Thymus (tissue), 14 donors: ENCODE measurements at places on chromosomes 11 and 22. TPM values are rescaled to one million over a fixed set of nuclear protein-coding genes. Genes with fewer than 3 reads are reported as not detected.

Gene FGF4
- 0.09 TPM for total RNA-seq

GRCh38 chr11:13674799-13675509 lies 6.5 kb downstream of the FAR1 start:
- H3K27ac ChIP-seq, result no peak overlapping the region
- H3K27me3 ChIP-seq, result no peaks in the 10 kb centered on the region
- peaks cover 2% of the 10 kb centered on the region for H3K4me1 ChIP-seq
- DNase-seq, result no peak
- no peaks in the 10 kb centered on the region for H3K36me3 ChIP-seq
- no peak overlapping the region for H3K4me3 ChIP-seq

- H3K4me1 ChIP-seq, result no peaks in the 10 kb centered on the region
- H3K36me3 ChIP-seq, result no peaks in the 10 kb centered on the region
- no peak overlapping the region for H3K27ac ChIP-seq
- no peaks in the 10 kb centered on the region for H3K27me3 ChIP-seq
- DNase-seq, result no peak
Observed at GRCh38 chr22:47124961-47125360, 362.5 kb downstream of the TBC1D22A start.

Gene CD248
- 3.0 TPM for total RNA-seq

Gene CECR2
- total RNA-seq, result 0.42 TPM

- no peaks in the 10 kb centered on the region for H3K4me1 ChIP-seq
- H3K36me3 ChIP-seq, result no peaks in the 10 kb centered on the region
- no peaks in the 10 kb centered on the region for H3K27me3 ChIP-seq
- no peak overlapping the region for H3K4me3 ChIP-seq
Observed at GRCh38 chr22:49328630-49329405, 498.9 kb downstream of the BRD1 start.

Gene ZBTB16
- total RNA-seq, result 5.7 TPM

DNA sequence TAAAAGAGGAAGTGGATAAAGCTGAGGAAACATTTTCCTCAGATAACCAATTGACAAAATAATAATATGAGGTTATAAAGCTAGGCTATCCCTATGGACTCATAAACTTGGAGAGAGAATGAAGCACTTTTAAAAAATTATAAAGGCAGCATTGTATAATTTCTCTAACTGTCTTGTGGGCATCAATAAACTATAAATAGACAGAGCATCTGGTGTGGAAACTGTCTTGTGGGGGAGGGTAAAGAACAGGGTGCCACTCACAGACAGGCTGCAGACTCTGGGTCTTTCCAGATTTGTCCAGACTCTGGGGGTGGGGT lies 333.5 kb downstream of the BUD13 start:
- DNase-seq, result no peak
- H3K4me3 ChIP-seq, result no peak overlapping the region
- no peaks in the 10 kb centered on the region for H3K4me1 ChIP-seq
- H3K27me3 ChIP-seq, result no peaks in the 10 kb centered on the region
- no peaks in the 10 kb centered on the region for H3K36me3 ChIP-seq

- H3K4me1 ChIP-seq, result no peaks in the 10 kb centered on the region
- no peak overlapping the region for H3K4me3 ChIP-seq
- no peak for DNase-seq
- no peaks in the 10 kb centered on the region for H3K27me3 ChIP-seq
- H3K36me3 ChIP-seq, result no peaks in the 10 kb centered on the region
Observed at GRCh38 chr11:32671051-32671450, 87.4 kb downstream of the EIF3M start.

DNA sequence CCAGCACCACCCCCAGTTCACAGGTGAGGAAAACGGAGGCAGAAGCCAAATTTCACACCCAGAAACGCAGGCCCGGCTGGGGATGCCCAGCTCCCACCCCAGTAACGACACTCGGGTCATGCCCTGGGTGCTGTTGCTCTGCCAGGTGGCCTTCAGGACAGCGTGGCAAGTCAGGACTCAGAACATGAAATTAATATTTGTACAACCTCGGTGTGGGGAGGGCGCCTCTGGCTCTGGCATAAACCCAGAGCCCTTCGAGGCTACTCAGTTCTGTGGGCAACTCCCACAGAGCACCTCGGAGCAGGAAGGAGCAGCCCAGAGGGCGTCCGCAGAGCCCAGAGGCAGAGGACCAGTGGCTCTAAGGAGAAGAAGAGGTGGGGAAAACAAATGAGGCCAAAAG lies 71.6 kb downstream of the CELSR1 start:
- DNase-seq, result no peak
- H3K4me3 ChIP-seq, result no peak overlapping the region
- H3K27ac ChIP-seq, result no peak overlapping the region
- H3K27me3 ChIP-seq, result peaks cover 16% of the 10 kb centered on the region
- H3K4me1 ChIP-seq, result peaks cover 5% of the 10 kb centered on the region
- H3K36me3 ChIP-seq, result no peaks in the 10 kb centered on the region

Gene TREH
- total RNA-seq, result not detected

Gene LSP1
- 179 TPM for total RNA-seq

DNA sequence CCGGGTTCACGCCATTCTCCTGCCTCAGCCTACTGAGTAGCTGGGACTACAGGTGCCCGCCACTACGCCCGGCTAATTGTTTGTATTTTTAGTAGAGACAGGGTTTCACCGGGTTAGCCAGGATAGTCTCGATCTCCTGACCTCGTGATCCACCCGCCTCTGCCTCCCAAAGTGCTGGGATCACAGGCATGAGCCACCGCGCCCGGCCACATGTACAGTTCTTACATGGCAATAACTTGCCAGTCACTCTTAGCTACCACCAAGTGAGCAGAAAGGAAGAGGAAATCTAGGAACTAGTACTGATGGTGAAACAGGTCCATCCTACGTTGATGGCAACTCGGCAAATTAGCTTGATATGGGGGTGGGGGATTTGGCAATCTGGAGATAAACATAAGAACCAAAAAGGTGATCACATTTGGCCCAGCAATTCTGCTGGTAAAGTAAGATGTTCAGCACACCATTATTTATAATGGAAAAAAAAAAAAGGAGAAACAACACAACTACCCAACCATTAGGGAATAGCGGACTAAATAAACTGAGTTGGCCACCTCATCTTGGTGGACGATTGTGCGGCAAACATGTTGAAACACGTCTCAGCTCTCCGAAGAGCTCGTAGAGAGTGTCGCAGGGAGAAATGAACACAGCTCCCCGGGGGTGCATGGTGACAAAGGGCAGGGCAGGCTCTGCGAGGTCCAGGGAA lies 5.3 kb downstream of the NLRP6 start:
- H3K27ac ChIP-seq, result peak overlapping the region; percentile 52
- H3K27me3 ChIP-seq, result peaks cover 72% of the 10 kb centered on the region
- H3K4me1 ChIP-seq, result peaks cover 2% of the 10 kb centered on the region
- H3K36me3 ChIP-seq, result no peaks in the 10 kb centered on the region

Gene DMC1
- total RNA-seq, result 14.7 TPM

DNA sequence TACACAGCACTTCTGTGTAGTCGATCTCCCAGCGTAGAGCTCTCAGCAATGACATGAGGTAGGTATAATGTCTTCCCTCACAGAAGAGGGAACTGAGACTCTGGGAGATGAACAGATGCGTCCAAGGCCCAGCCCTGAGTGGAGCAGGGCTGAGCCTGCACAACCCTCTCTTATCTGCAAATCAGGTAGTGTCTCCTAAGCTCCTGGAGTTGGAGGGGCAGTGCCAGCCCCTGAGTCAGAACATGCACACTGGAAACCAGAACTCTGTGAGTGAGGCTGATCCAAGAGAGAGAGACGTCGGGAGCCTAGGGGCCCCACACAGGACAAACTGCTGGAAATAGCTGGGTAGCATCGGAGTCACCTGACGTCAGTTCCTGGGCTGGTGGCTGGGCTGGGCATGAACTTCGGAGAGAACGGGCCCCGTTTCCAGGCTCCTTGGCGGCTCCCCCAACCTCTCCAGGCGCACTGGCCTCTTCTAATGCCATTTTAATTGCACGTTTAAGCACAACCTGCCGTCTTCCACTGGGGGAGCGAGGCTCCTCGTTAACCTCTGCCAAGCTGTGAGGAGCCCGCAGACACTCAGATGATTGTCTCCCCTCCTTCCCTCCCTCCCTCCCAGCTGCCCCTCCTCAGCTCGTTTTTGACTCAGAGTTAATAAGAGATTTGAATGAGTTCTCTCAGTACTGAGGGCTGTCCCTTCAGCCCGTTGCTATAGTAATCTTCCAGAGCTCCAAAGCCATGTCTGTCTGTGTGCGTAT lies 191.2 kb upstream of the TBCEL start:
- H3K4me3 ChIP-seq, result no peak overlapping the region
- H3K27me3 ChIP-seq, result no peaks in the 10 kb centered on the region
- H3K36me3 ChIP-seq, result no peaks in the 10 kb centered on the region
- H3K4me1 ChIP-seq, result no peaks in the 10 kb centered on the region
- DNase-seq, result no peak

- no peak overlapping the region for H3K27ac ChIP-seq
- no peaks in the 10 kb centered on the region for H3K4me1 ChIP-seq
- H3K36me3 ChIP-seq, result peaks cover 32% of the 10 kb centered on the region
- H3K27me3 ChIP-seq, result no peaks in the 10 kb centered on the region
Observed at GRCh38 chr11:117278347-117278746, 12.8 kb upstream of the BACE1-AS start.

DNA sequence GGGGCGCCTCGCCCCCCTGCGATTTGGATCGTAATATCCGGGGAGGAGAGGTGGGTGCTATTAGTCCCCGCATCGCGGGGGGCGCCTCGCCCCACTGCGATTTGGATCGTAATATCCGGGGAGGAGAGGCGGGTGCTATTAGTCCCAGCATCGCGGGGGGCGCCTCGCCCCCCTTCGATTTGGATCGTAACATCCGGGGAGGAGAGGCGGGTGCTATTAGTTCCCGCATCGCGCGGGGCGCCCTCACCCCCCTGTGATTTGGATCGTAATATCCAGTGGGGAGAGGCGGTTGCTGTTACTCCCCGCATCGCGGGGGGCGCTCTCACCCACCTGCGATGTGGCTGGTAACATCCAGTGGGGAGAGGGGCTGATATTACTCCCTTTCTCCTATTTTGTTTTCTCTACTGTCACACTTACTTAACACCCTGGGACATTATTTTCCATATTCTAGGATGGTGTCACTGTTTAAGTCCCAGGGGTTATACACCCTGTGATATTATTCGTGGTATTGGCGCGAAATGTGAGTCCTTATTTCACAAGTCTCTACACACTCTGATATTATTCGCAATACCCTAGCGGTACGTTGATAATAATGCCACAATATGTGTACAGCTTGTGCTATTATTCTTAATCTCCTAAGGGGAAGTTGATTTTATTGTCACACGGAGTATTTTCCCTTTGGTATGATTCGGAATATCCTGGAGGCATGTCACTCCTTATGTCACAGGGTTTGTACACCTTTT lies 57.8 kb upstream of the ALDH3B2 start:
- H3K36me3 ChIP-seq, result no peaks in the 10 kb centered on the region
- DNase-seq, result no peak
- H3K27ac ChIP-seq, result no peak overlapping the region
- H3K4me3 ChIP-seq, result no peak overlapping the region
- H3K27me3 ChIP-seq, result peaks cover 9% of the 10 kb centered on the region

- H3K27ac ChIP-seq, result no peak overlapping the region
- H3K4me3 ChIP-seq, result no peak overlapping the region
- no peaks in the 10 kb centered on the region for H3K27me3 ChIP-seq
- H3K36me3 ChIP-seq, result no peaks in the 10 kb centered on the region
- no peak for DNase-seq
- peaks cover 33% of the 10 kb centered on the region for H3K4me1 ChIP-seq
Observed at GRCh38 chr11:112518371-112518770, 257.7 kb upstream of the PLET1 start.

DNA sequence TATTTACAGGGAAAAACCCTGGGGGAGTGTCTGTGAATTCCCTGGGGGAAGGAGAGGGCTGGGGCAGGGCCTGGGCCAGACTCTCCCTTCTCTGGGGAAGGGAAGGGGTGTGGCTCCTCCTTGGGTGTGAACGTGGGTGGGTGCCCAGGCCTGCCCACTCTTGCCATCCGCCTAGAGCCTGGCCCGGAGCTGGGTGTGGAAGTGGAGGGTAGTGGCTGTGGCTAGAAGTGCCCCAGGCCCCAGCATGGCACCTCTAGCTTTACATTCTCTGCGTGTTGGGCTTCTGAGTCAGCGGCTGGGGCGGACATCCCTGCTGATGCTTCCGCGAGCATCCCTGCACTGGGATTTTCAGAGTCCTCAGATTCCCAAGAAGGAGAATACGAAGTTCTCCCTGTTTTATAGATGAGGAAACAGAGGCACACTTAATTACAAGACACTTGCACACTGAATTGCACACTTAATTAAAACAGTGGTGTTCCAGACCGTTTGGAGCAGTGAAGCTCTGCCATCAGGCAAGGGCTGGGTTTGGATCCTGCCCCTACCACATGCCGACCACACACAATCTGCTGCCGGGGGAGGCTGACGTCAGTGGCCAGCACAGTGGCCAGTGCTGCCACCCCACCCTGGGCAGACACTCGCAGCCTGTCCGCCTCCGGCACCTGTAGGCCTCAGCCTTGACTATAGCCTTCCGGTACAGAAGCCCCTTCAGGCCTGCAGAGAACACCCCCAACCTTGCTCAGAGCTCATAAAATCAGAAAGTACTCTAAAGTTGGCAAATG lies 7.6 kb downstream of the BAD start:
- no peak overlapping the region for H3K27ac ChIP-seq
- no peak for DNase-seq
- no peaks in the 10 kb centered on the region for H3K27me3 ChIP-seq
- no peak overlapping the region for H3K4me3 ChIP-seq
- H3K36me3 ChIP-seq, result peaks cover 34% of the 10 kb centered on the region

Gene LRRC56
- 0.47 TPM for total RNA-seq

- no peak overlapping the region for H3K4me3 ChIP-seq
- H3K27ac ChIP-seq, result no peak overlapping the region
- DNase-seq, result no peak
- H3K27me3 ChIP-seq, result no peaks in the 10 kb centered on the region
- no peaks in the 10 kb centered on the region for H3K36me3 ChIP-seq
Observed at GRCh38 chr11:20547411-20547810, 52.0 kb upstream of the SLC6A5 start.

GRCh38 chr11:8679006-8679405 lies 3.5 kb downstream of the TRIM66 start:
- peaks cover 10% of the 10 kb centered on the region for H3K4me1 ChIP-seq
- H3K4me3 ChIP-seq, result no peak overlapping the region
- no peaks in the 10 kb centered on the region for H3K27me3 ChIP-seq
- no peak for DNase-seq

Gene CD3D
- 1,261 TPM for total RNA-seq

Gene TRIM29
- 19.4 TPM for total RNA-seq

GRCh38 chr11:94557992-94558391 lies 9.2 kb upstream of the PIWIL4 start:
- DNase-seq, result no peak
- H3K36me3 ChIP-seq, result no peaks in the 10 kb centered on the region
- H3K27me3 ChIP-seq, result no peaks in the 10 kb centered on the region
- no peaks in the 10 kb centered on the region for H3K4me1 ChIP-seq
- H3K4me3 ChIP-seq, result no peak overlapping the region
- H3K27ac ChIP-seq, result no peak overlapping the region

Gene GLYAT
- not detected for total RNA-seq
